ENCODE measurements at places on chromosomes 13 and 19.

DNA sequence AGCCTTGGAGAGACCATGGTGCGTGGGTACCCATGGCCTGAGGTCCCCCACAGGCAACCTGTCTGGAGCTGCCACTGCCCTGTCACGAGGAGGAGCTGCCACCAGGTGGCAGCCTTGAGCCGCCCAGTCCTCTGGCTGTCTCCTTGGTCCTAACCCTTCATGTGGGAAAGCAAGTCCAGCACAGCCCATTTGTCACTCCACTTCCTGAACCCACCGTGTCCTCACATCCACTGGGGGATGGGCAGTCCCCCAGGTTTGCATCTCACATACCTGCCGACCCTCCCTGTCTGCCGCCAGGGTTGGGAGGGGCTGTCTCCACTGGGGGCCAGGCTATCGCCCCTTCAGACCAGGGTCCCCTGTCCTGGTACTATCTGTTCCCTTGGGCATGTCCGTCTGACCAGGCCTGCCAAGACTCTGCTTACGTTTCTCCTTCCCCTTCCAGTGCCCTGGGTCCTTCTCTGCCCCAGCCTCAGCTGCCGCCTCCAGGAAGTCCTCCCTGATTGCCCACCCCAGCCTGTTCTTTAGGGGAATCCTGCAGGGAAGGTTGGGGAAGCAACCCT lies 4.5 kb downstream of the FAM174C start:
- peak; percentile 84 for DNase-seq

DNA sequence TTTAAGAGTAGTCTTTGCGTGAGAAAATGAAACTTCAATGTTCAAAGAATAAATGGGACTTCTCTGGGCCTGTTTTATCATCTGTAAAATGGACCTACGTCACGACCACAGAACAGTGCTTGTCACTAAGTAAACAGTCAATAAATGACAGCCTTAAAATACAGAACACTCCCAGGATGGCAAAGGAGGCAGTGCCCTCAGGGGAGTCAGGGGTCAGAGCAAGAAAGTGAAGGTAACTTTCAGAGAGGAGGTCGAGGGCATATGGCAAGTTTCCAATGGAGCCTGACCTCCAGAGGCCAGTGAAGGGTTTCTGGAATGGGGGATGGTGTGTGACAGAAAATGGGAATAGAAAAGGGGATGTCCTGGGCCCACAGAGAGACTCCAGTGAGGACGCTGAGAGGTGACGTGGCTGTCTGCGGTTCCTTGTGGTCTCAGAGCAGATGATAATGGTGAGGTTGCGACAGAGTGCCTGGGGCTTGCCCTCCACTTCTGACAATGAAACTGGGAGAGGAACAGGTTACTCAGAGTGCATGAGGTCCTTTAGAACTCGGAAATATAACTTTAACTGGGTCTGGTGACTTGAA lies 91.8 kb downstream of the UBL3 start:
- DNase-seq = no peak

GRCh38 chr19:42250183-42250665 lies 4.7 kb downstream of the ERF start:
- no peak for DNase-seq

DNA sequence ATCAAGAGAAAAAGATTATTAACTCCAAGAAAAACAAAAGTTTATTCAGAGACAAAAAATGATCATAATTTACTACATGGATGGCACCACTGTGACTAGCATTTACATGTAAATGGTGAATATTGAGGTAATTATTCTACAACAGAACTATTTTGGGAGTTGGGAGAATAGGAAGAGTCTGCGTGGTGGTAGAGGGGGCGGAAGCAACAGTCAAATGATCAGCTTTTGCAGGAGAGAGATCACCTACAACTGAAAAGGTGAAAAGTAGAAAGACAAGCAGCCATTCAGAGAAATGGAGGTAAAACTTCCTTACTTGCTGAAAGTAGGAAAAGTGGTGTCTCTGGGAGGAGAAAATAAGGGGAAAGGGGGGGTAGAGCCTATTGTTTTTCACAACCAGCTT lies 62.8 kb upstream of the SACS start:
- DNase-seq = no peak

DNA sequence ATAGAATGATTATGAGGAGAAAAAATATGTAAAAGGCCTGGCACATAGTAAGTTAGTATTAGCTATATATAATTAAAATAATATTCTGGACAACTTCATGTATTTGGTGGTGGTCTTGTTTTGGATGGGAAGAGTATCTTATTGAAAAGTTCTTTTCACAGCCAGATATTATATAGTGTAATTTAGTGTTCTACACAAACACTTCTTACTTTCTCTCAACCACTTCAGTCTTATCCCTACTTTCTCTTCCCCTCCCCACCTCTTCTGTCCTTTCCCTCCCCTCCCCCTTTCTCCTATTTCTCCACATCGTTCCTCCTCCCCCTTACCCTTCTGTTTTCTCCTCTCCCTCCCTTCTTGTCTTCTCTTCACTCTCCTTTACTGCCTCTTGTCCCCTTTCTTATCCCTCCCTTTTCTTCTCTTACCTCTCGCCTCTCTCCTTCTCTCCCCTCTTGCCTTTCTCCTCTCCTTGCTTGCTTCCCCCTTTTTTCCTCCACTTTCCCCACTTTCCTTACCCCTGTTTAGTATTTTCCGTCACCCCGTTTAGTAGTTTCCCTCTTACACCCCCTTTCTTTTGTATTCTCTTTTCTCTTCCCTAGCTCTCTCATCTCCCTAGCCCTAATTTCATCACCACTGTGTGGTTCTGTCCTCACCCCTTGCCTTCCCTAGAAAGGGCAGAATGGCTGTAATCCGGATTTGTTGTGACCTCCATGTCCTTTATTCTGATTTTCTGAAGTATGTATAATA lies 107.2 kb upstream of the MLNR start:
- DNase-seq = no peak

- no peak for DNase-seq
Measured at GRCh38 chr13:98529171-98529570, 47.7 kb downstream of the STK24 start.

GRCh38 chr19:49335071-49335783 lies at the start of gene CD37:
CD37 (plus strand) TSS chr19:49335406; CDS start chr19:49335541, 135 bp downstream.
- DNase-seq = no peak

DNA sequence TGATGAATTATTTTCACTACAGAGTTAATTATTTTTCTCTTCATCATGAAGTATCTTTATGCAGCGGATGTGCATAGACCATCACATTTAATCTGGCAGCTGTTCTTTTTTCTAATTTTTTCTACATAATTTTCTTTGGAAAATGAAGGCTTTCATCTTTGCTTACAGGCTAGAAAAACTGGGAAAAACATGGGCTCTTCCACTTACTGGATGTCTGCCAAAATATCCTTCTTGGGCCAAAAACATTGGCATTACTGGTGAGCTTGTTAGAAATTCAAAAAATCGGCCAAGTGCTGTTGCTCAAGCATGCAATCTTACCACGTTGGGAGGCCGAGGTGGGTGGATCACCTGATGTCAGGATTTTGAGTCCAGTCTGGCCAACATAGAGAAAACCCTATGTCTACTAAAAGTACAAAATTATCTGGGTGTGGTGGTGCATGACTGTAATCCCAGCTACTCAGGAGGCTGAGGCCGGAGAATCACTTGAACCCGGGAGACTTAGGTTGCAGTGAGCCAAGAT lies 176.8 kb downstream of the ZNF737 start:
- no peak for DNase-seq

DNA sequence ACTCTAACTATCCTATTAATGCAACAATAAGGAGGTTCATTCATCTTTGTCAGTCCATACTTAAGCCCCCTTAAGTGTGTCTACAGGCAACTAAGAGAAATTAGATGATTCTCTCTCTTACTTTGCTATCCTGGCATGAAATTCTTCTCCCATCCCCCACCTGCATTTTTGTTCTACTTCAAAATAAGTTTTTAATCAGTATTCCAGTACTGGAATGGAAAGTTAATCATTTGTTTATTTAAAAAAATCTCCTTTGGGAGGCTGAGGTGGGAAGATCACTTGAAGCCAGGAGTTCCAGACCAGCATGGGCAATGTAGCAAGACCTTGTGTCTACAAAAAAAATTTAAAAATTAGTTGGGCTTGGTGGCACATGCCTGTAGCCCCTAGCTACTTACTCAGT lies 222.1 kb downstream of the MZT1 start:
- DNase-seq = no peak

DNA sequence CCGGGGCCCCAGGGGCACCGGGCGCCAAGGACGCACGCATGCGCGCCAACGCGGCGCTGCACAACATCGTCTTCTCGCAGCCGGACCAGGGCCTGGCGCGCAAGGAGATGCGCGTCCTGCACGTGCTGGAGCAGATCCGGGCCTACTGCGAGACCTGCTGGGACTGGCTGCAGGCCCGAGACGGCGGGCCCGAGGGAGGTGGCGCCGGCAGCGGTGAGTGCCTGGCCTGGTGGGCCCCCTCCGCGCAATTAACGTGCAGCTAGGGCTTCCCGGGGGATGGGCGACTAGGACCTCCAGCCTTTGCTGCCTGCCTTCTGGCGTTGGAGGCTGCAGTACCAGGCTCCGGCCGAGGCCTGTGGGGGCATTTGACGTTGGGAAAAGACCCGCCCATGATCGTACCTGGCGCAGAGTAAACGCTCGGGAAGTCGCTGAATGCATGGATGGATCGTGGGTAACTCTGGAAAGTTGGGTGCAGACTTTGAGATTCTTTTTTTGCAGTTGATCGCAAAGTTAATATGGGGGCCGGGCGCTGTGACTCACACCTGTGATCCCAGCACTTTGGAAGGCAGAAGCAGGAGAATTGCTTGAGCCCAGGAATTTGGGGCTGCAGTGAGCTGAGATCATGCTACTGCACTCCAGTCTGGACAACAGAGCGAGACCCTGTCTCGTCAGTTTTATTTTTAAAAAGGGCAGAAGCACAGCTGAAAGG lies 7.3 kb downstream of the APC2 start:
- DNase-seq = no peak

GRCh38 chr19:56118666-56119581 lies 2.2 kb downstream of the ZNF787 start:
- no peak for DNase-seq

DNA sequence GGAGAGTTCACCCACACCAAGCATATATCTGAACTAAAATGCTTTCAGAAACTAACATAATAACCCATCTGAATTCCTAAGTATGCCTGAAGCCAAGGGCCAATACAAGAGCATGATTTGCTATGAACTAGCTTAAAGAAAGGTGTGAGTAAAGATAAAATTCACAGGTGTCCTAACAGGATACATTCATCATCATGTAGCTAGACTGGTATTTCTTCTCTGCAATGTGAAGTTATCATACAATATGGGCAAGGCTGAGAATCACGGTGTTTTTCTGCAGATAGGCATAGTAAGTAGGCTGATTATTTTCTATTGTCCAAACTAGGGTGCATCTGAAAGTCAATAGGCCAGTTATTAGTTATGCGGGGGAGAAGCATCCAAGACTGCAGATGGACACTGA lies 63.1 kb downstream of the STK24 start:
- DNase-seq = no peak

GRCh38 chr19:632579-633067 lies 714 bp downstream of the POLRMT start:
- DNase-seq = peak; percentile 30

DNA sequence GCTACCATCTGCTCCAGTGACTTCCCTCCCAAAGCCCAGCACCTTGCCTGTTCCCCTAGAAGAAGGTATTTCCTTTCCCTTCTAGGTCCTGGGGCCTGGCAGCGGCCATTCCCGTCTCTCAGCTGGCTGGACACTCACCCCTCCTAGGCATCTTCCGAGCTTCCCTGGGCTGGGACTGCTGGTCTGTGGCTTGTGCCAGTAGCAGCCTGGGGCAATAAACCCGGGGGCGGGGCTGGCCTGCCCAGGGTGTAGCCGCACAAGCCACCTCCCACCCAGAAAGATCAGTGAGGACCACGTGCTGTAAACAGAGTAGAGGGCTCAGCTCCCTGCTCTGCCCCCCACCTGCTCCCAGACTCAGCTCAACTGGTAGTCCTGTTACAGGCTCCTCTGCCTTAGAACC lies 15.0 kb downstream of the LIPE start:
- no peak for DNase-seq

DNA sequence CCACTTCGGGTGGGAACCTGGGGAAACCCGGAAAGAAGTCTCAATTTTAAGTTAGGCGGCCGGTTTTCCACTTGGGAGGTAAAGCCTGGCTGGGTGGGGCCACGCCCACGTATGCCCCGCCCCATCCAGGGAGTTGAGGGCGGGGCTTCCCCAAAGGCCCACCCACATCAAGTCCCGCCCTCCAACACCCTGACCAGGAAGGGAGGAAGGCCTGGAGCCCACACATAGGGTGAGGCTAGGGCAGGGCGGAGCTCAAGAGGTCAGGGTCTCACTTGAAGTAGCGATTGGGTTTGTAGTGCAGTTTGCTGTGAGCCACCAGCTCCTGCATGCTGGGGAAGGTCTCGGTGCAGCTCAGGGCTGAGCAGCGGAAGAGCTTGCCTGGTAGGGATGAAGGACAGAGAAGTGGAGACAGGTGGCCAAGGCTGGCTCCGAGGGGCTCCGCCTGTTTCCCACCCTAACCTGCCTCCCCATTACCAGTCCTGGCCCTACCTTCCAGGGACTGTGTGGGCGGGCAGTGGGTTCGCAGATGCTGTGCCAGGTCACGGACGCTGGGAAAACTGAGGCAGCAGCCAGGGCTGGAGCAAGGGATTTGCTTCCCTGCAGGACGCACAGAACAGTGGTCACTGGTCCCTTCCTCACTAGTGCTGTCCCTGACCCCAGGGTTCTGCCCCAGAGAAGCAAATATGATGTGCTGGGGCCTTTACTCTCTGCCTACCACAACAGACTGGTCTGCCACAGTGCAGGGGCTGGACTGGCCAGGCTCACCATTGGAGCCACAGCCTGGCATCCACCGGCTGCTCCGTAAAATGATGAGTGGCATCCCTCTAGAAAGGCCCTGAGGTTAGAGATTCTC lies 1.6 kb downstream of the ZNF414 start:
- DNase-seq = peak; percentile 31

GRCh38 chr13:24071423-24072075 lies 89.0 kb upstream of the SPATA13 start:
- DNase-seq = no peak

GRCh38 chr13:29684441-29684840 lies 89.0 kb upstream of the SLC7A1 start:
- no peak for DNase-seq

- DNase-seq = no peak
Measured at GRCh38 chr13:25927932-25928331, 123.9 kb downstream of the SHISA2 start.

DNA sequence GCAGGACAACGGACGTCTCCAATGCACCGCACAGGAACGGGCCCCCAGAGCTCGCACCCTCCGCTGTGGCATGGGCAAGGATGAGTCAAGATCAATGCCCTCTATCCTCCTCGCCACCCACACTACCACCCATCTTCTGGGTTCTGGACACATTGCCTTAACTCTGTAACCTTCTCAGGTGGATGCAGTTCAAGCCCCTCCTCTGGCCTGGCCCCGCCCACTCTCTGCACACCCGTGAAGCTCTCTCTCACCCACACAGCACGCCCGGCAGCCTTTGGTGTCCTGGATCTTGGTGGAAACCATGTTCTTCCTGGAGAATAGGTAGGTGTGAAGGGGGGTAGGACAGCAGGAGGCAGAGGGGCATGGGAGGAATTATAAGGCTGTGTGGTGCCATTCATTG lies 20.7 kb downstream of the MAP4K1 start:
- no peak for DNase-seq

DNA sequence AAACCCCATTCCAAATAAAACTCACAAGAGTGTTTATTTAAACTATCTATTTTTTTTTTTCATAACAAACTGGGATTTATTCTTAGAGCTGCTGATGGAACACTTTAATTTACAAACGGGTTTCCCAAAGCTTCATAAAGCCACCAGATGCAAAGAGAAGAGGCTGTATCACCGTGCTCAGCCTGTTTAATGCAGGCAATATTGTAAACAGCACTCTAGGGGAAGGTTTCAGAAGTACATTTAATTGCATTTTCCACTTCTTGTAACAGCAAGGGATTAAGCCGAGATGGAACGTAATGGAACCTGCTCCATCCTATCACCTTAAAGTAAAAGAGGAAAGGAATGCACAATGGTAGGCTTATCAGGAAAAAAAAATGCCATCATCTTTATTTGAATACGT lies 550.6 kb upstream of the ARGLU1 start:
- DNase-seq = no peak
